ENCODE measurements at places on chromosomes 6 and 20.

DNA sequence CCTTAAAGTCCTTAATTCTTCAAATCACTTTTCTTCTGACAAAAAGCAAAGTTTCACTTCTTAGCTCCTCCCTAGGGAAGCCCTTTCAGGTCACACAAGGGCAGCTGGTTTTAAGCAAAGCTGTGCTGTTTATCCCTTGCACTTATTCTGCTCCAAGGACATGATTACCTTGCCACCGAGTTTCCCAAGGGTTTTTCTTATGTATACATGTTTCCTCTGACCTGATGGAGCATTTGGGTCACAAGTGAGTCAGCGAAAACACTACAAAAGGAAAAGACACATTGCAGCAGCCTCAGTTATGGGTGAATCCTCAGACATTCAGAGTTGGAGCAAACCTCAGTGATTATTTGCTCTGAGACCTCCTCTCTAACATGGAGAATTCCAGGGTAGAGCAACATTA lies 26.6 kb upstream of the ILRUN start:
- no peak overlapping the region for H3K4me3 ChIP-seq
- peak; percentile 86 for DNase-seq
- no peaks in the 10 kb centered on the region for H3K36me3 ChIP-seq

DNA sequence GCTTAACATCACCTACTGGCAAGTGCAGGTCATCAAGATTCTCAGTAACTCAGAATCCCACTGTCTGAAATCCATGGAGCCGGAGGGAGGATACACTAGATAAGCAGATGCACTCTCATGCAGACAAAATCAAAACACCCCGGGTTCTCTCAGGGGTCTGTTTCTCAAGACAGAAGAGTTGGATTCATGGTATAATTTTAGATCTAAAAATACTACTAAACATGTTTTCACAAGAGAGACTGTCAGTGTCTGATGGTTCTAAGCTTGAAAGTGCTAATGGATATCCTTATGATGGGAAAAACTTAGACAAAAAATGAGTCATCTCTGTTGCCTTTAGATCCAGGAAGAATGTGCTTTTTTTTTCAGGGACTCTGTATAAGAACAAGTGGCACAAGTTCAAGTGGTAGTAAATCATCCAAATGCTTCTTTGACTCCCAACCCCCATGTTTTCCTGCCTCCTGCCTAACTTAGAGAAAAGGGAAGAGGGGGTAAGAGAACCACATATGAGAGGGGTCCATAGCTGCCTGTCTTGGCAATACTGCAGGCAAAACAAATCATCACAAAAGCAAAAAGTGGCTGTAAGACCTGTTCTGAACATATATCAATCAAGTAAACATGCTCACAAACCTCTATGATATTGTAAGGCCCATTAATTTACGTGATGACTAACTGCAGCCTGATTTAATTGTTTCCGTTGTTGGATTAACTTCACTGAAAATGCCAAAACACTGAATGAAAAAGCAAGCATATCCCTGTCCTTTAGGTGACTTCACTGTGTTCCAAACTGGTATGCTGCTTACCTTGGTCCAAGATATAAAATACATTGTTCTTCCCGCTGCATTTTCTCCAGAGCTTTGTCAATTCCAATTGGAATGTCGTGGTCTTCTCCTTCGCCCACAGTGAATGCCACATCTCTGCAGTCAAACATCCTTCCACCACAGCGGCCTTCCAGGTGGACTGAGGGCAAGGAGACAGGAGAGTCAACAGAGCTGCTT lies 84.0 kb upstream of the TULP1 start:
- peak overlapping the region; percentile 67 for H3K27ac ChIP-seq
- peak; percentile 96 for DNase-seq
- H3K4me1 ChIP-seq: peaks cover 6% of the 10 kb centered on the region
- H3K27me3 ChIP-seq: no peaks in the 10 kb centered on the region

- no peak overlapping the region for H3K4me3 ChIP-seq
- no peaks in the 10 kb centered on the region for H3K27me3 ChIP-seq
- H3K4me1 ChIP-seq: no peaks in the 10 kb centered on the region
- no peak overlapping the region for H3K27ac ChIP-seq
Observed at GRCh38 chr20:37131486-37131885, 35.7 kb upstream of the RBL1 start.

DNA sequence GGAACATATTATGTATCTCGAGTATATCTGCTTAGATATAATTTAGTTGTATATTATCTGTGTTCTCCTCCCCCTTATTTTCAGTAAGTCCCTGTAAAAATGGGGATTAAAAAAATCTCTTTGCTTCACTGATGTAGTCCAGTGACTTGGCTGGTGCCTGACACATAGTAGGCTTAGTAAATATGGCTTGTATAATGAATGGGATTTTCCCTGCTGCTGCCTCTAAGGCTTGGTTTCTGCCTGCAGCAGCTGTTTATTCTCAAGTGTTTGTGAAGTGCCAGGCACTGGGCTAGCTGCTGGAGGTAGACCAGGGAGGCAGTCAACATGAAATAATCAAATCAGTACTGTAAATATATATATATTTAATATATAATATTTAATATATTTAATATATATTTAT lies 1.6 kb upstream of the ZFP64 start:
- H3K4me3 ChIP-seq: no peak overlapping the region
- H3K27ac ChIP-seq: no peak overlapping the region
- H3K36me3 ChIP-seq: no peaks in the 10 kb centered on the region
- H3K4me1 ChIP-seq: peaks cover 8% of the 10 kb centered on the region

DNA sequence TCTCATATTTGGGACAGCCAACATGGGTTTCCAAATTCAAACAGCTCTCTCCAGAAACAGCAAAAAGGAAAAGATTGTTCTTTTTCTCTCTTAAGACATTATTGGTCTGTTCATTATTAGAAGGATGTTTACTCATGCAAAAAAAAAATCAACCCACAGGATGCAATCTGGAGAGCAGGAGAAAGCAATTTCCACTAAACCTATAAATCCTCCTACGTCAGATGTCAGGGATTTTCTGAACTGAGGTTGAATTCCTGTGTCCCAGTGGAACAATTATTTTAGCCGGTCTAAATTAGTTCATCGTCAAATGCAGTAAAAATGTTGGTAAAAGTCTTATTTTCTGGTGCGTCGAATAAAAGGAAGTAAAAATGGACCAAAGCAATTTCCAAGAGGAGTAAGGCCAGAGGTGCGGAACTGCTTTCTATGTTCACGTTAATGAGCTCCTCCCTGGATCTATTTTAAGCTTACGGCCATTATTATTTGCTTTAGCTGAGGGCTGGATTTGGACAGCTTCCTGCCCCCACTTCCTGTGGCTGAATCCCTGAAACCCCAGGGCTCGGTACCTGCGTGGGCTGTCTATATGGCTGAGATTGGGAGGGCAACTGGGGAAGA lies at the start of gene GABRR1:
GABRR1 (minus strand) TSS at position 60 of the 612 bp plus-strand sequence; CDS start at position 24, 36 bp downstream.
- H3K27me3 ChIP-seq: peaks cover 39% of the 10 kb centered on the region
- no peak within 1 kb of the TSS for H3K27ac ChIP-seq
- H3K36me3 ChIP-seq: no peaks in the 10 kb centered on the region
- H3K4me3 ChIP-seq: no peak within 1 kb of the TSS
- DNase-seq: no peak
- H3K4me1 ChIP-seq: peaks cover 2% of the 10 kb centered on the region

GRCh38 chr20:10667560-10668167 lies 6.1 kb downstream of the JAG1 start:
- H3K27me3 ChIP-seq: no peaks in the 10 kb centered on the region
- H3K4me1 ChIP-seq: peaks cover 21% of the 10 kb centered on the region
- peaks cover 28% of the 10 kb centered on the region for H3K36me3 ChIP-seq
- H3K27ac ChIP-seq: no peak overlapping the region
- DNase-seq: no peak

- H3K36me3 ChIP-seq: no peaks in the 10 kb centered on the region
- peaks cover 57% of the 10 kb centered on the region for H3K27me3 ChIP-seq
- no peak overlapping the region for H3K4me3 ChIP-seq
- no peak overlapping the region for H3K27ac ChIP-seq
Observed at GRCh38 chr20:58128635-58129625, 99.5 kb downstream of the ANKRD60 start.

- DNase-seq: no peak
- no peaks in the 10 kb centered on the region for H3K27me3 ChIP-seq
- peaks cover 31% of the 10 kb centered on the region for H3K36me3 ChIP-seq
- H3K27ac ChIP-seq: no peak overlapping the region
Observed at GRCh38 chr20:52175840-52176239, 15.7 kb downstream of the ZFP64 start.

- H3K27ac ChIP-seq: peak overlapping the region; percentile 61
- DNase-seq: peak; percentile 65
- no peak overlapping the region for H3K4me3 ChIP-seq
- H3K36me3 ChIP-seq: peaks cover 20% of the 10 kb centered on the region
- no peaks in the 10 kb centered on the region for H3K27me3 ChIP-seq
- H3K4me1 ChIP-seq: peaks cover 20% of the 10 kb centered on the region
Observed at GRCh38 chr20:47348539-47349142, 7.9 kb downstream of the ZMYND8 start.

- H3K27me3 ChIP-seq: no peaks in the 10 kb centered on the region
- H3K4me3 ChIP-seq: no peak overlapping the region
- peaks cover 2% of the 10 kb centered on the region for H3K4me1 ChIP-seq
- peaks cover 90% of the 10 kb centered on the region for H3K36me3 ChIP-seq
Observed at GRCh38 chr6:31689249-31690110, 8.6 kb upstream of the LY6G5C start.

- H3K27me3 ChIP-seq: peaks cover 14% of the 10 kb centered on the region
- no peaks in the 10 kb centered on the region for H3K4me1 ChIP-seq
- H3K36me3 ChIP-seq: no peaks in the 10 kb centered on the region
Observed at GRCh38 chr20:57628047-57628961, 8.1 kb upstream of the ZBP1 start.

DNA sequence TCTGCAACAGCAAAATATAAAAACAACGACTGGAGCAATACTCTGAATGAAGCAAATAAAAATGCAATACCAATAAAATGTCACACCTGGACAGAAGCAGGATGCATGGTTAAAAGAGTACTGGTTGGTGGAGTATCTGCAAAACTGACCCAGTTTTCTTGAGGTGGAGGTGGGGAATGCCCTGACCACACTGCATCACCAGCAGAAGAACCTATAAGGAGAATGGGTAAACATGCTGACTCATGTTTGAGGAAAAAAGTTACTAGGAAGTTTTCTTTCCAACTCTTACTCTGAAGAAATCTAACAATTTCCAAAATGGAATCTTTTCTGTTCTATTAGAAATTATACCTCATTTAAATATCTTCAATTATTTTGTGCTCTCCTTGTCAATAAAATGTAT lies 43.6 kb downstream of the REPS1 start:
- no peak overlapping the region for H3K27ac ChIP-seq
- no peak overlapping the region for H3K4me3 ChIP-seq
- H3K27me3 ChIP-seq: no peaks in the 10 kb centered on the region
- peaks cover 10% of the 10 kb centered on the region for H3K36me3 ChIP-seq
- H3K4me1 ChIP-seq: no peaks in the 10 kb centered on the region

DNA sequence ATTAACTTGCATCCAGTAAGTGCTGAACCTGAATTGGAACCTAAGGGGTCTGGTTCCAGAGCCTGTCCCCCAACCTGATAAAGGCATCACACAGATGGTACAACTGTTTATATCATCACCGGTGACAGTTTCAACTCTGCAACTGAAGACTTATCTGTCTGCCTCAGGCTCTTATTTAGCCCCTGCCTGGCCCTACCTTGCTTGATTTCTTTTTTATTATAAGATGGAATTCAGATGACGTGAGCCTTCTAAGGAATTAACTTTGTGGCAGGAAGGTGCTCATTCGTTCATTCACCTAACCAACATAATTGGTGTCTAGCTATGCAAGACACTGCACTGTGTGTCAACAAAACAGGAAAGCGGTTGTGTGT lies 175.0 kb downstream of the BCAS1 start:
- H3K27me3 ChIP-seq: no peaks in the 10 kb centered on the region
- H3K4me1 ChIP-seq: peaks cover 13% of the 10 kb centered on the region
- H3K4me3 ChIP-seq: no peak overlapping the region
- peaks cover 2% of the 10 kb centered on the region for H3K36me3 ChIP-seq
- no peak for DNase-seq
- H3K27ac ChIP-seq: no peak overlapping the region

- no peaks in the 10 kb centered on the region for H3K4me1 ChIP-seq
- H3K36me3 ChIP-seq: peaks cover 16% of the 10 kb centered on the region
- no peak overlapping the region for H3K27ac ChIP-seq
- DNase-seq: no peak
- H3K27me3 ChIP-seq: no peaks in the 10 kb centered on the region
- H3K4me3 ChIP-seq: no peak overlapping the region
Observed at GRCh38 chr20:47642118-47642517, 140.4 kb downstream of the NCOA3 start.

DNA sequence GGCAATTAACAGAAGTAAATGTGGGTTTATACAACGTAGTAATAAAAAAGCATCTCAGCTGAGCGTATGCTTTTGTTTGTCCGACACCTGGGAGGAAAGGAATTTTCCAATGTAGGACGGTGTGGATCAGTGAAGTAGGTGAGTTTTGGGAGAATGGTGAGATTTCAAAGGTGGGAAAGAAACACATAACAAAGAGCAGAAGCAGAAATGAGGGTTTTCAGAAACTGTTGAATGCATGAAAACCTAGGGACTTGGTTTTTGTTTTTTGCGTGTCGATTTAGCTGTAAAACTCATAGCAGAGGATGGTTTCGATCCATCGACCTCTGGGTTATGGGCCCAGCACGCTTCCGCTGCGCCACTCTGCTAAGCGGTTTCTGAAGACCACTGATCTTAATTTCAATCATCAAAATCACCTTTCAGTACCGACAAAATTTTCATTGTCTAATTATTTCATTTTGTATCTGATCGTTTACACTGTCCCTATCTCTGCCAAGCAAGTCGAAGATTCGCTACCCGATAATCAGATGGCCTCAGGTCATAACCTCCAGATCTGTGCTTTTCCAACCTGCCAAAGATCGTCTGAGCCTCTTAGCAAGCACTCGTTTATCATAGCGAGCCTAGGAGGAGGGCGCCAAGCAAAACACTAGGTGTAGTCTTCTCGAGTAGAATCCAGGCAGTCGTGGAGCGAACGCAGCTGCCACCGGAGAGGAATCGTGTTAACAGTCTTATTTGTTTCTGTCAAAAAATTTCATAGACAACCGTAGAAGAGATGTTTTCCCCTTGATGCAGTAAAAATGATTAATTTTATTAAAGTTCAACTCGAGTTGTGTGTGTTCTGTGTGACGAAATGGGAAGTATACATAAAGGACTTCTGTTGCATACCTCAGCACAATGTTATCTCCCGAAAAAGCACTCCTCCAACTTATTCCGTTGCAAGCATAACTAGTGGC lies 20.9 kb upstream of the POM121L2 start:
- H3K4me3 ChIP-seq: peak overlapping the region; percentile 44
- H3K27ac ChIP-seq: no peak overlapping the region
- no peaks in the 10 kb centered on the region for H3K36me3 ChIP-seq

DNA sequence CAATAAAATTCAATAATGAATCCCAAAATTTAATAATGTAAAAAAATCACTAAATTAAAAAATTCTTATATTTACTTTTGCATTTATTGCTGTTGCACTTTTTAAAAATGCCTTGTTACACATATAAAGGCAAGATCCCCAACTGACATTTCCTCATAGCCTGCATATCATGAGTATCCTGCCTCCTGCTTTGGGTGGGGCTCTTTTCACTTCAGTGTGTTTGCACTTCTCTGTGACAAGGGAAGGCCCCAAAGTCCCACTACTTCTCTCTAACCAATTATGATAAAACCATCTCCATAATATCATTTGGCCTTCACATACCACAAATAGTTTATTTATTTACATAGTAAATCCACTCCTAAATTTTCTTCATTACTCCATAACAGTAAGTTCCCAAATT lies 446.1 kb upstream of the MARCKS start:
- H3K27me3 ChIP-seq: no peaks in the 10 kb centered on the region
- no peak overlapping the region for H3K27ac ChIP-seq
- no peak for DNase-seq
- peaks cover 2% of the 10 kb centered on the region for H3K4me1 ChIP-seq
- no peak overlapping the region for H3K4me3 ChIP-seq

GRCh38 chr6:3340358-3340802 lies 81.6 kb downstream of the PSMG4 start:
- H3K27ac ChIP-seq: no peak overlapping the region
- H3K4me1 ChIP-seq: peaks cover 5% of the 10 kb centered on the region
- no peak for DNase-seq
- H3K27me3 ChIP-seq: no peaks in the 10 kb centered on the region

Data from mesenchymal stem cell (in vitro differentiated cells and primary cell).